KG1 (cell line): ENCODE measurements at places on chromosomes 11 and 22.

DNA sequence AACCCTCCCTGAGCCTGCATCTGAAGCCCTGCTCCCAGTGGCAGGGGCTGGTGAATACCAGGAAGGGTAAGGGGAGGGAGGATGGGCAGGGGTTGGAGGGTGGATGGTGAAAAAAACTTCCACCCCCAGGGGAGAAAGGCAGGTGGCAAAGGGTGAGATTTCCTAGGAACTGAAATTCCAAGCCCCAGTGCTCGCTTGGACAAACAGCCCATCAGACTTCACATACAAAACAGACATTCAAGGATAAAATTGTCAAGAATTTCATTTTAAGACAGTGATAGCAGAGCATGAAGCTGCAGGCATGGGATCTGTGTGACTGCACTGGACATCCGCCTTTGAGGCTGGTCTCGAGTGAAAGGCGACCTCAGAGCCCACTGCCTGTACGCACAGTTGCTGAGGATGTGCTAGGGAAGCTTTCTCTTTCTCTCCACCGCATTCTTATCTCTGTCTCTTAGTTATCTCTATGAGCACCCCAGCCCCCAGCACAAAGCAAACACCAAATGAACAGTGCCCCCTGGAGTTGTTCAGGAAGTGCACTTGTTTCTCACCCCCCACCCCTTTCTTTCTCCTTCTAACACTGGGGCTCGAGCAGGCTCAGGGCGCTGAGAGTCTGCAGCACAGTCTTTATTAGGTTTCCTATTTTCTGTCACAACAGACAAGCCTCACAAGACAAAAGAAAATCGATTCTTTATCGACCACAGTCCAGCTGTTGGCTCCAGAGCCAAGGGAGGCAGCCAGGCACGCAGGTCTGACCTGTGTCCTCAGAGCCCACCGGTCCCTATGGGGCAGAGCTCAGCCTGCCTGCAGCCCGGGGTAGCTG is 237.3 kb upstream of the NCAM1 start:
- DNase-seq = no peak

DNA sequence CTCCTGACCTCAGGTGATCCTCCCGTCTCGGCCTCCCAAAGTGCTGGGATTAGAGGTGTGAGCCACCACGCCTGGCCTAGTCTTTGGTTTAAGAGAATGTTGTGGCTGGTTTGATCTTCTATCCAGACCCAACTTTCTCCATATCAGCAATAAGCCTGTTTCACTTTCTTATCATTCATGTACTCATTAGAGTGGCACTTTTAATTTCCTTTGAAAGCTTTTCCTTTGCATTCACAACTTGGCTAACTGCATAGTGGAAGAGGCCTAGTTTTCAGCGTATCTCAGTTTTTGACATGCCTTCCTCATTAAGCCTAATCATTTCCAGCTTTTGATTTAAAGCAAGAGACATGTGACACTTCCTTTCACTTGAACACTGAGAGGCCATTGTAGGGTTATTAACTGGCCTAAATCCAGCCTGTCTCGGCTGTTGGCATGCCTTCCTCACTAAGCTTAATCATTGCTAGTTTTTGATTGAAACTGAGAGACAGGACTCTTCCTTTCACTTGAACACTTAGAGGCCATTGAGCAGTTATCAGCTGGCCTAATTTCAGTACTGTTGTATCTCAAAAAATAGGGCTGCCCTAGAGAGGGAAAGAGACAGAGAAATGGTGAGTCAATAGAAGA is 13.1 kb upstream of the RPL3 start:
- no peak for DNase-seq

GRCh38 chr11:19193916-19194315 is 7.9 kb downstream of the CSRP3 start:
- DNase-seq = no peak

- DNase-seq = no peak
Measured at GRCh38 chr11:123318623-123319022, 111.4 kb upstream of the GRAMD1B start.

GRCh38 chr22:17149076-17149815 is 9.8 kb downstream of the HDHD5 start:
- no peak for DNase-seq

GRCh38 chr22:36417281-36417686 is 29.5 kb upstream of the MYH9 start:
- no peak for DNase-seq

- DNase-seq = no peak
Measured at GRCh38 chr22:30017375-30018223, 62.7 kb upstream of the HORMAD2 start.

DNA sequence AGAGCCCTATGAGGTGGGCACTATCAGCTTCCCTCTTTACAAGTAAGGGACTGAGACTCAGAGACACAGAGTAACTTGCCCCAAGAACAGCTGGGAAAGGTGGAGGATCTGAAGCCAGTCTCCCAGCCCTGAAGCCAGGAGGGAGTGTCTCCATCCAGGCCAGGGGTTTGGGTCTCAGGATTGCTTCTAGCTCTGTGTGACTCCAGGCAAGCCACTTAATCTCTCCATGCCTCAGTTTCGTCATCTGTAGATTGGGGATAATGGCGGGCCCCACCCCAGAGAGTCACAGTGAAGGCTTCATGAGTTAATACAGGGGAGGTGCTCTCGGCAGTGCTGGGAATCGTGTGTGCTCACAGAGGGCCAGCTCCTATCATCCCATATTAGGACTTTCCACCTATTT is 10.5 kb downstream of the MAP4K2 start:
- no peak for DNase-seq

DNA sequence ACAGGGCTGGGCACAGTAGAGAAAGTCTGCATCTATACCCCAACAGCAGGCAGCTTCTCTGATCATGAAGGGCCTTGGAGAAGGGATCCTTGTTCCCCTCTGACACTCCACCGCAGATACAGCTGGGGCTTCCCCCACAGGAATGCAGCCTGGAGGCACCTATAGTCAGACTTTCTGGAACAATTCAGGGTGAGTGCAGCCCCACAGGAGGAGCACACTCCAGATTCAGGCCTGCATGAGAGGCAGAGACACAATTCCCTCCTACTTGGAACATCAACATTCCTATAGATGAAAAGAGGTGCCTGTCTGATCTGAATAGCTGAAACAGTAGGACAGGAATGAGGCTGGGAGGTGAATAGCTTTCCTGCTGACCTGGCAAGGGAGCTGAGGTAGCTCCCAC is 1298.0 kb upstream of the CNTN5 start:
- no peak for DNase-seq

DNA sequence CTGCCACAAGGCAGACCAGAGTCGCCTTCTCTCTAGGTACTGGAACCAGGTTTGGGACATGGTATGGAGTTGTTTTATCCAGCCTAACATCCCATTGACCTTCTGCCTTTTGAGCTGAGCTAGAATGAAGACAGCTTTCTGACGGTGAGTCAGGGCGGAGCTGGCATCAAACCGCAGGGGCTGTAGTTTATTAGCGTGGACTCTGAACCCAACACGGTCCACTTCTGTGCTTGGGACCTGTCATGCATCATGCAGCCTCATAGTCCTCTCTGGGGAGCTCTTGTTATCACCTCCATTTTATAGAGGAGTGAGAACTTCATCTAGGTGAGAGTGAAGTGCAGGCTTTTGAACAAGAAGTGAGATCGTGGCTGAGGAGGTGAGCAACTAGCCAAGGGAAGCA is 8.3 kb downstream of the GAL3ST1 start:
- no peak for DNase-seq

DNA sequence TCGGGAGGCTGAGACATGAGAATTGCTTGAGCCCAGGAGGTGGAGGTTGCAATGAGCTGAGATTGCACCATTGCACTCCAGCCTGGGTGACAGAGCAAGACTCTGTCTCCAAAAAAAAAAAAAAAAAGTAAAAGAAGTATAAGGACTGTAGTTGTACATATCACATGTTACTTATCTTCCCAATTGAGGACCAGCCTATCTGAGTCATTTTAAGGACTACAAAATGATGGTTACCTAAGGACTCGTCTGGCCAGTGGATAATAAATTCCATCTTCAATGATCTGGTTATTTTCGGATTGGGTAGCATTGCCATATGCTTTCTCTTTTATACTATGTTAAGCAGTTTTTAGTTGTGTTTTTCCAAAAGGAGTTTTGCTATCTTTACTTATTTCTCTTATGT is 55.3 kb downstream of the PPFIA1 start:
- no peak for DNase-seq

- no peak for DNase-seq
Measured at GRCh38 chr11:73475549-73476095, 99.4 kb downstream of the RELT start.

- no peak for DNase-seq
Measured at GRCh38 chr11:2591805-2592204, 108.0 kb downstream of the KCNQ1OT1 start.

DNA sequence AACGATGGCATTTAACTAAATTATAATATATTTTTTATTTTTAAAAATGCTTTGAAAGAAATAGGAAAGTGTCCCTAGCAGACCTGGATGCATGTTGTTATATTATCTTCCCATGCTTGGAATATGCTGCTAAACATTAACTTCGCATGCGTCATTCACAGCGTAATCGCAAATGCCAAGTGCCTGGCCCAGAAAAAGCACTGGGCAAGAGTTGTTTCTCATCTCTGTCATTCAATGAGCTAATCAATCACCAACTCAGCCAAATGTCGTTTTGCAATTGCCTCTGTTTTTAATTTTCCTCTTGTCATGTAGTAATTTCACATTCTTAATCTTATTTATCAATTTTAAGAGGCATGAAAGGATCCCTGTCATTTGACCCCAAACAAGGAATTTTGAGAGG is 1421.9 kb downstream of the BRD1 start:
- DNase-seq = no peak

DNA sequence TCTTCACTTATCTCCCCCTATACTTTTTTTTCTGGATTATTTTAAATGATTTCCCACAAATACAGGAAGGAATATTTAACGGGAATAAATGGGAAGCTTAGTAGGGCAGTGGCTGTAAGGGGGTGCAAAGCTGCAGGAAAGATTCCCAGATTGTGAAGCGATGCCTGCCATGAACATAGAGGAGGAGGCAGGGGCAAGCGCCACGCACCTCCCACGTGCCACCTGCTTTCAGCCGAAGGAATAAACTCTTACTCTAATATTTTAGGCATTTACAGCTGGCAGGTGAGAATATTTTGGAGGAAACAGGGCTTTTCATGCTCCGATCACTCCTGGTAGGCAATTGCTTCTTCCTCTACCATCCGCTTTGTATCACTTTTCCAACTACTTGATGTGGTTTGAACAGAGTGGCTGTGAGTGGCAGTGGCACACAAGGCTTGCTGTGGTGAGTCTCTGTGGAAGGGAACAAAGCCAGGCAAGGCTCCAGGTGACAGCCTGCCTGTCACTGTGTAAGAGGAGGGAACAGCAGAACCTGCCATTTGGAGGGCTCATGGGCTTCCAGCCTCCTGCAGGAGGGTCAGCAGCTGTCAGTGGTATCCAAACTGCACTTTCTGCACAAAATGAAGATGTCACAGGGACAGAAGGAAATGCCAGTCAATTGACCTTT is 54.5 kb upstream of the PLET1 start:
- DNase-seq = no peak

DNA sequence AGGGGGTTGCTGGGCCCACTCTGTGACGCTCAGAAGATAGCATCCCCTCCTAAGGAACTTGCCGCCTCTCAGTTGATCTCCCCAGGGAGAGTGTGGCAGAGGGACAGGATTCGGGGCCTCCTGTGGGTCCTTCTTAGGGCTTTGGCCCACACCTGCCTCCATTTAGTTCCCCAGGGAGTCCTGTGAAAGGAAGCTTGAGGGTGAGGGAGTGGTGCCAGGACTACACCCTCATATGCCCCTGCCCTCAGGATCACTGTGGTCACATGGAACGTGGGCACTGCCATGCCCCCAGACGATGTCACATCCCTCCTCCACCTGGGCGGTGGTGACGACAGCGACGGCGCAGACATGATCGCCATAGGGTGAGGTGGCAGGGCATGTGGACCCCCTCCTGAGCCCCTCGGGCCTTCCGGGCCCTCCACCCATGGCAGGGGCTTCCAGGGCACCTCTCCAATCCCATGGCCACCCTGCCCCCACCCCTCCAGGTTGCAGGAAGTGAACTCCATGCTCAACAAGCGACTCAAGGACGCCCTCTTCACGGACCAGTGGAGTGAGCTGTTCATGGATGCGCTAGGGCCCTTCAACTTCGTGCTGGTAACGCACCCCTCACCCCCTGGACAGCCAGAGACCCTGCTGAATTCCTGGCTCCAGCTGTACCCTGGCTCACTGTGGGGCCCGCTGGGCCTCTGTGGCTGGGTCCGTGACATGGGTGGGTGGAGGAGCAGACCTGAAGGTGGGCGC is 3.5 kb downstream of the INPP5J start:
- no peak for DNase-seq

DNA sequence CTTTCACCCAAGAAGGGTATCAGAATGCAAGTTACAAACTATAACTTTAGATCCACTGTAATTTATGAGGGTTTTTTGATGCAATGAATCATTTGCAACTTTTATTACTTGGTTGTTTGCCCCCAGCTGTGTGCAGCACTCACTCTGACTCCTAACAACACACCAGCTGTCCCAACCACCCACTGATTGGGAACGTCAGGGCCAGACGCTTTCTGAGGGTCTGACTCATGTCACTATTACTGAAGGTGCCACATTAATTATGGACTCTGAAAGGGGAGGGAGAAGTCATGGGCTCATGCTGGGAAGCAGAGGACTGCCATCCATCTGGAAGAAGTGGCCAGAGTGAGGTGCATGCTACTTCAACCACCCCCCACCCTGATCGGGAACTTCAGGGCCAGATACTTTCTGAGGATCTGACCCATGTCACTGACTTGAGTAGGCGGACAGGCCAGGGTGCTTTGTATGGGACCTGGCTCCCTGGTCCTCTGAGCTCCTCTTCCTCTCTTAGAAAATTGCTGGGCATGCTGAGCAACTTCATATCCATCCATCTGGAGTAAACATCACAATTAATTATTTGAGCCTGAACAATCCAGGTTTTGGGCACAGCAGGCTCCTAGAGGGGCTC is 44.9 kb upstream of the DRD2 start:
- no peak for DNase-seq

- DNase-seq = no peak
Measured at GRCh38 chr11:16001899-16002426, 354.4 kb downstream of the SOX6 start.

DNA sequence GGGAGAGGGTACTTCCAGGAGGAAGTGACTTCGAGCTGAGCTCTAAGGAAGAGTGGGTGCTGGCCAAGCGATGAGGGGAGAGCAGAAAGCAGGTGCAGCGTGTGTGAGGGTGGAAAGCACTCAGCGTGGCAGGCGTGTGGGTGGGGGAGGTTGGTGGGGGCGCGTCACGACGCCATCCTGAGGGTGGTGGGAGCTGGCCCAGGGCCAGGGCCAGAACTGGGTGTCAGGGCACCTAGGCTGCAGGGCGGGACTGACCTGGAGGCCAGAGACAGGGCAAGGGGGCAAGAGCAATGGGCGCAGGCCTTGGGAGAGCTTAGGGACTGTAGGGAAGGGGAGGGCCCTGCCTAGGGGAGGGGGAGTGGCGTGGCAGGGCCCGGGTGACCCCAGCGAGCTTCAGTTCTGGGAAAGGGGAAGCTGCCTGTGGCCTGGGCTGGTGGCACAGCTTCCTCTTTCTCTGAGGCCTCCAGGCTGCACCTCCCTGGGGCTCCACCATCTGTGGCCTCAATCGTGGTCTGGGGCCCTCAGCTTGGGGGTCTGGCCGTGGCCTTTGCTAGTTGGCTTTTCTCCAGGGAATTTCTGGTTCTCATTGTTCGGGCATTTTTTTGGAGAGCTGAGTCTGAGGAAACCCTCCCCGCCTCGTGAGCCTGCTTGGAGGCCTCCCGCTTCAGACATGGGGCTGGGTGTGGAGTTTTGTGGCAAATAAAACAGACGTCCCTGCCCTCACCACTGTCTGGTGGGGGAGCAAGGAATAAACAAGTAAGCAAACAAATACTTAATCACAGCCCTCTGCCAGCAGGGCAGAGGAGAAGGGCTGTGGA is 8.9 kb downstream of the RELT start:
- peak; percentile 94 for DNase-seq
